ENCODE measurements at places on chromosomes 6 and 20. TPM values are rescaled to one million over a fixed set of nuclear protein-coding genes. Genes with fewer than 3 reads are reported as not detected.

Gene PLA2G7
- total RNA-seq = not detected

Gene ECHDC1
- 112 TPM for total RNA-seq

Gene MRPS10
- total RNA-seq = 93.5 TPM

Gene ZCCHC3
- 18.2 TPM for total RNA-seq

Gene KIF25
- total RNA-seq = not detected

Gene TREM1
- not detected for total RNA-seq

Gene SEC63
- 11.5 TPM for total RNA-seq

Gene ACSS1
- 0.10 TPM for total RNA-seq

Gene NKAIN2
- total RNA-seq = not detected

Gene POU5F1
- total RNA-seq = not detected

Gene MUCL3
- 0.43 TPM for total RNA-seq

Gene TINAG
- not detected for total RNA-seq

Gene CNR1
- not detected for total RNA-seq

Gene OPRL1
- 0.81 TPM for total RNA-seq

Gene HFE
- 17.0 TPM for total RNA-seq

Gene KLHDC3
- total RNA-seq = 75.3 TPM

Gene SLC22A2
- total RNA-seq = 1.2 TPM

Gene PRR18
- total RNA-seq = 0.14 TPM

Data from A172 (cell line).